ENCODE measurements at places on chromosomes 6 and 20.

DNA sequence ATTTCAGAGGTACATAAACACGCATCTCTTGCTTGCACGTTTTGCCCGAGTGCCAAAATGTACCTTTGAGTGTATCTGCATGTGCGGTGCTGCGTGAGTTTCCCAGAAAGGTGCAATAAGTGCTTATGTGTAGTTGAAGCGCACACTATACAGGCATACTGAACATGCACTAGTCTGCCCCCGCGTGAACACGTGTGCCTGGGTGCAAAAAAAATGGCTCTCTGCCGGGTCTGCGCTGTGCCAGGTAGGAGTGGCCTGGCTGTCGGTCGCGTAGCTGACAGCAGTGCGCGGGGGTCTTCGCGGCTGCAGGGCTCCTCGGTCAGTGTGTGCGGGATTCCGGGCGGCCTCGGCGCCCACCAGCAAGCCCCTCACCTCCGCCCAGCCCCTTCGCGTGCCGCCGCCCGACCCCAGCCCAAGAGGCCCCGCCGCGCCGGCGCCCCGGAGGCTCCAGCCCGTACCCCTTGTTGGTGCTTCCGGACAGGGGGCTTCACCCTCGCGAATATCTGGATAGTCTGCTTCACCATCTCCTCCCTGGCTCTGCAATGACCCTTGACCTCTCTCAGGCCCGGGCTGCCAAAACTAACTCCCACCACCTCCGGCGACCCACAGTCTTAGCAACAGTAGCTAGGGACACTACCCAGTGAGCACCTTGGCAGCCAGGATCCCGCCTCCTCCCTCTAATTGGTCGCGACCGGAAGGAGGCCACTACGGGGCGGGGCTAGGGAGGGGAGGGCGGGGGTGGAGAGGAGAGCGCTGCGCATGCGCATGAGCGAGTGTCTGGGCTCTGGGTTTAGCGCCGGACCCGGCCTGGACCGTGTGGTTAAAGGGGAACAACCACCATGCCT is at the start of gene KIF6:
Gene KIF6, minus strand, starts transcription at position 622 of the 845 bp plus-strand sequence. Its CDS starts 98 bp downstream, at position 524.
- DNase-seq = no peak

GRCh38 chr6:35664945-35665344 is 23.8 kb downstream of the FKBP5 start:
- DNase-seq = no peak

DNA sequence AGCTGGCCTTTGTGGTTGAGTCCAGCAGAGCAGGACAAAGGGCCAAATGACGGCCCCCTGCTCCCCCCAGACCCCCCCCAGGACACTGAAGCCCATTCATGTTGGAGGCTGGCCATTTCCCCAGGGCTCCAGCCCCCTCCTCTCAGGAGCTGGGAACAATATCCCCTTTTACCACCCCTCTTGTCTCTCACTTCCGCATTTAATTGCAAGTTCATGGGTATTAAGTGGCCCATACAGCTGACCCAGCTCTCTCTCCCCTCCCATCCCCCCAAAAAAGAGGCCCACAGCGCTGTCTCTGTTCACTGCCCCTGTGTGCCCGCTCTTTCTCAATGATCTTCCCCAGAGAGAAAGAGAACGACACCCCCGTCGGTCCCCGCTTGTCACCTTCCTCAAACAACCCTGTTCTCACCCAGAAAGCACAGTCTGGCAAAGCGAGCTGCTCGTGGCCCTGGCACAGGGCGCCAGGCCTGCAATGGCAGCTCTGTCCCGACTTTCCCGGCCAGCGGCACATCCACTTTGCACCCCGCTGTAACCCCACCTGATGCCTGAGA is 30.4 kb downstream of the PREX1 start:
- no peak for DNase-seq

DNA sequence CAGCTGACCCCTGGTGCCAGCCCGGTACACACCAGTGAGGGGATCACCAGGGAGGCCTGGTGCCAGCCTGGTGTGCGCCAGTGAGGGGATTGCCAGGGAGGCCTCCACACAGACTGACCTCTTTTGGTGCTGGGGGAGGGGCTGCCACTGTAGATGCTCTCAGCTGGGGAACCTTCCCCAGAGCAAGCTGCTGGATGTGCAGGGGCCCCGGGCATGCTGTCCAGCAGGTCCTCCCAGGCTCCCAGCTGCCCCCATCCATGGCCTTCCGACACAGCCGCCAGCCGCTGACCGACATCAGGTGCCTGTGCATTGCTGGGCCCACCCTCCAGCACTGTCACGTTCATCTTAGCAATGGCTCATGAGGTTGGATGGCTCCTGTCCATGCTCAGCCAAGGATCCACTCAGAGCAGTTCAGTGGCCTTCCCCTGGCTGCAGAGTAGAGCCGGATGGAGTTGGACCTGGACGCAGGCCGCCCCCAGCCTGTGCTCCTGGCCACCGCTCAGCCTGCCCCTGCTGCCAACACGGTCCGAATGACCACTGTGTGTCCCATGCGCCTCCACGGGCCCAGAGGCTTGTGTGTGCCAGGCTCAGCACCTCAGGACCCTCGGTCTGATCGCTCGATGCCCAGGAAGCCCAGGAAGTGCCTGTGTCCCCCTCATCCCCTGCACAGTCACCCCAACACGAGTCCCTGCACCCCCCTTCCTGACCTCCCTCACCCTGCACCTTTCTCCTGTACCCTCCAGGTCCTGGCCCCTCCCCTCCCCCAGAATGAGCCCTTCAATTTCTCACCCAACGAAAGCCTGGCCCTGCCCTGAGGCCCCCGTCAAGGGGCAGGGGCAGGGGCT is 95.7 kb downstream of the YTHDF1 start:
- no peak for DNase-seq

GRCh38 chr6:122839472-122839871 is 50.4 kb downstream of the SMPDL3A start:
- DNase-seq = peak; percentile 32

DNA sequence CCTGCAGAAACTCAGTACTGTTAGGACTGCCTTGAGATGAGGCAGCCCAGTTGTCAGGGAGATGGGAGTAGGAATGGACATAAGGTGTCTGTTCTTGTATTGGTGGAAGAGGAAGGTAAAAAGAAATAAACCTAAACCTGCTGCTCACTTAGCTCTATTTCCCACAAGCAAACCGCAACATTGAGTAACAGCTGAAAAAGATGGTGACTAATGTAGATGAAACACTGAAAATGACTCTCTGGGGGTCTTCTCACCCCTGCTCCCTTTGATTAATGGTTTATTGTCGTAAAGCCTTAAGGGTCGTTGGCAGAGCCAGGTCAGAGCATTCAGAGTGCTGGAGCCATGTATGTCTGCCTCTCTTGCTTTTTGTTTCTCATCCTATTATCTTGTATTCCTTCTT is 87.5 kb downstream of the FOXO3 start:
- no peak for DNase-seq

DNA sequence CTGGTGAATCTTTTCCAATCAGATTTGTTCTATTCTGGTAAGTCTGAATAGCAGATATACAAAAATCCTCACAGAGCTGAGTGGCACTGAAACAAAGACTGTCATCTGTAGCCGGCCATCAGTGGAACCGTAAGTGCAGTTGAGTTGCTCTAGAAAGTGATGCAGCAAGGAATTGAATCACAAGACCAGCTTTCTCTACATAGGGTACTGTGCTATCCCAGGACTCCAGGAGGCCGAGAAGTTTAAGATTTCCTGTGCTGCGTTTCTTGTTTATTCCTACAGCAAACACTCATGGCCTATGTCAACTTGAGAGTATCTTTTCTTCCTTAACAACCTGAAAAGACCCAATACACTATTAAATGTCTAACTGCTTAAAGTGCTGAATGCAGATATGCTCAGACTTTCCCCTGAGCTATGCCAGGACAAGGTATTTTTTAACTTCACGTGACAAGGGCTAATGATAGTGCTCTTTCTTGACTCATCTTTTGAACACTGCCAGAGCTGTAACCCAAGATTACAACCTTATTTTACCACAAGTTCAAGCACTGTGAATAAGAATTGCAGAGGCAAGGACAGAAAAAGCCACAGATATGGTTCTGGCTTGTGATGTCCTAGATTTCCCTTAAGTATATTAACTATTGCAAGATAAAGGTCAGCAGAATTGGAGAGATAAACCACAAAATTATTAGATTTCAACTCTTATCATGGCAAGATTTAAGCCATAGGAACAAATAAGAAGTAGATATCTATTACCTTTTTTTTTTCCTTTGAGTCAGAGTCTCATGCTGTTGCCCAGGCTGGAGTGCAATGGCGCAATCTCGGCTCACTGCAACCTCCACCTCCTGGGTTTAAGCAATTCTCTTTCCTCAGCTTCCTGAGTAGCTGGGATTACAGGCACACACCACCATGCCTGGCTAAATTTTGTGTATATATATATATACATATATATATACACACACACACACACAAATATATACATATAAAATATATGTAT is 71.6 kb downstream of the GJA1 start:
- no peak for DNase-seq

Measured in H54 (cell line).